ENCODE measurements at places on chromosomes 2 and 18.

- peak; percentile 81 for DNase-seq
Observed at GRCh38 chr2:20196657-20197161, 28.2 kb downstream of the SDC1 start.

GRCh38 chr2:29765721-29766120 lies 155.7 kb downstream of the ALK start:
- no peak for DNase-seq

DNA sequence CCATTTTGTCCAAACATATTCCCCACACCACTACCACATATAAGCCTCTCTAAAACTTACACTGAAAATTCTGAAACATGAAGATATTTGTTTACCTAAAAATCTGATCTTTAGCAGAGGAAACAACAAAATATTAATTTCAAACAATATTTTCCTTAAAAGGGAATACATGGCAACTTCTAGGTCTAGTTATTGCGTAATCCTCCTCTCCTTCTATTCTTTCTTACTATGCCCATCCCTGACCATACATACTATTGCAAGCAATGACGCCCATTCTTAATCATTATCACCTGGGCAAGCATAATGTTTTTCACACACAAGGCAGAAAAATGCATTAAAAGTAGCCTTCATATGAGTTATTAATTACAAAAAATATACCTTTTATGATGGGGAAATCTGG lies 372.6 kb downstream of the ZEB2 start:
- DNase-seq: no peak

- DNase-seq: no peak
Observed at GRCh38 chr2:11100130-11100529, 55.1 kb upstream of the SLC66A3 start.

DNA sequence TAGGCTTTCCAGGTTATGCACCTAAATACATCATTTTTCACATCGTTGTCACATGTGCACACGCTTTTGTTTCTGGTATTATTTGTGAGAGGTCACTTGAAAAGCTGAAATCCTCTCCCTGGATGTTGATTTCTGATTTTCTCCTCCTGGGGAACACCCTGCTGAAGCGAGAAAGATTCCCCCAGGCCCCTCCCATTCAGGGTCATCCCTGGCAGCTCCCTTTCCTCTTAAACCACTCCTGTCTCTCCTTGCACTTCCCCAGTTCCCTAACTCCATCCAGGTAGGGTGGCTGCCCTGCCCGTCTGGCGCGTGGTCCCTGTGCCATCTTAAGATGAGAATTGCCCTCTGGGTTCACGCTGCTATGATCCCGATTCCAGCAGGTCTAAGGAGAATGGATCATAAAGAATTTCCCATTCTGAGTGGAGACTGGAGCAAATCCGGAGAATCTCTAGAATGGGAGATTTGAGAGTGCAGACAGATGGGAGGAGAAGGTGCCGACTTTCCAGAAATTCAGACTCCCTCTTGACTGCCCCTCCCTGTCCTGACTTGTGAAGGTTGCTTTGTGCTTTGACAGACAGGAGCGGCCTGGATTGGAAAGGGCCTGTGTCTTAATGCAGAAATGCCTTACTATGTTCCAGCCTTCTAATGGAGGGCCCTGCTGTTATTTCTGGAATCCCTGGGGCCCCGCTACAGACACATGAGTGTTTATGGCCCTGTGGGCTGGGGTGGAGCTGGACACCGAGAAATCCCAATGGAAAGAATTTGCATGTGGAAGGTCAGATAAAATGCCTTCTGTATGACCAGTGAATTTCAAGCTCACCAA lies 1.3 kb upstream of the YWHAQ start:
- no peak for DNase-seq

DNA sequence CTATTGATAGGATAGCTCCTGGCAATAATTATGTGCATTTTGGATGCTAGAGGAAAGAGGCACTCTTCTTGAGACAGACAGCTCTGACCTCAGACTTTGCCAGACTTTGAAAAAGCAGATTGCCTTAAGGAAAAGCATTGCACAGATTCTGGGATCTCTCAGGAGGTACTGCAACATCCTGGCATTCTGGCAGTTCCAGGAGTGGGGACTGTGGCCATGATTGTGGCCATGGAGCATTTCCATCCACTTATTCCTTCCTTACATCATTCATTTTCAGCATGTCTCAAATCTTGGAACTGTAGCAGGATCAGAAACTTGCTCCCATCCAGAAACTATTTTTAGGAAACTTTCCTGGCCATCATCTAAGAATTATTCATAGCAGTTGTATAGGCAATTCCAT lies 144.9 kb upstream of the FOSL2 start:
- no peak for DNase-seq

DNA sequence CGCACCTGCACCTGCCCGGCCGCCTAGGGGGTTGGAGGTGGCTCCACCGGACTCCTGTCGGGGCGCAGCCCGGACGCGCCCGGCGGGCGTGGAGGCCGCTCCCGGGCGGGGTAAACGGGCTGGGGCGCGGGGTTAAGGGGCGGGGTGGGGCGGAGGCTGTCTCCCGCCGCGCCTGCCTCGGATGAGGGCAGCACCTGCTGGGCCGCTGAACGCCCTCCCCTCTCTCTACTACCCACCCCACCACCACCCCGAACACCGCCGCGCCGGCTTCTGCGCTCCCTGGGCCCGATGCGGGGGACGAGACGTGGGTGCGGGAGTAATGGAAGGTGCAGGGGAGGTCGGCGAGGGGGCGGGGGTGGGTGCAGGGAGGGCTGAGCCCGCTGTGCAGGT lies 224.8 kb upstream of the ID2 start:
- DNase-seq: peak; percentile 5

- DNase-seq: no peak
Observed at GRCh38 chr2:45083175-45083574, 73.9 kb upstream of the SIX2 start.

DNA sequence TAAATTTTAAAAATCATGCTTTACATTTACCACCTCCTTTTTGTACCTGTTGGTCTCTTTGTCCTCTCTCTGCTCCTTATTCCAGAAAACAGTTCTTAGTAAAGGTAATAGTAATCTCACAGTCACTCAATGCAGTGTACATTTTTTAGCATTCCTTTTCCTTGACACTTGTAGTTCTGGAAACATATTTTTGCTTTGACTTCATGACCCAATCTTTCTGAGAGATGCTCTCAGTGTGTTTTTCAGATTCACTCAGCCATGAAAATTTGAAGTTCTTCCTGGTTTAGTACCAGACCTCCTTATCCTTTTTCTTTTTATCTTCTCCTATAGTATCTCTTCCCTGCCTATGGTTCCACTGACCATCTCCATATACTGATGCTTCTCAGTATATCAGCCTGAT lies 747.5 kb upstream of the ZEB2 start:
- no peak for DNase-seq

GRCh38 chr18:7815787-7816186 lies 248.7 kb downstream of the PTPRM start:
- no peak for DNase-seq

- DNase-seq: no peak
Observed at GRCh38 chr2:65368468-65368867, 63.9 kb downstream of the SPRED2 start.

DNA sequence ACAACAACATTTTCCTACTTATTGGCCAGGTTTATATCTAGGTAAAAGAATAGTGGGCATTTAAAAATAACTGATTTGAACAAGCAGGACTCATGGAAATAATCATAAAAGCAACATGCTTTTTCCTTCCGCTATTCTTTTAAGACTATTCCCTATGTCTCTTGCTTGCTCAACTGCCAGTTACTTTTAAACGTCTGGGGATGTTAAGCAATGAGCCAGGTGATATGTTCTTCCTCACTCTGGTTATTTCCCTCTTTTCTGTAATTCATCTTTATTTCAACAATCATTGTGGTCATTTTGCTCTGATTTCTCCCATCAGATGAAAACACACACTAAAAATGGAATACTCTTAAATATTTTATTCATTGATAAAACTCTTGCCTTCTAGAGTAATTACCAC lies 33.4 kb upstream of the SLC8A1 start:
- DNase-seq: no peak

- DNase-seq: no peak
Observed at GRCh38 chr2:227301523-227301922, 23.5 kb upstream of the MFF start.

DNA sequence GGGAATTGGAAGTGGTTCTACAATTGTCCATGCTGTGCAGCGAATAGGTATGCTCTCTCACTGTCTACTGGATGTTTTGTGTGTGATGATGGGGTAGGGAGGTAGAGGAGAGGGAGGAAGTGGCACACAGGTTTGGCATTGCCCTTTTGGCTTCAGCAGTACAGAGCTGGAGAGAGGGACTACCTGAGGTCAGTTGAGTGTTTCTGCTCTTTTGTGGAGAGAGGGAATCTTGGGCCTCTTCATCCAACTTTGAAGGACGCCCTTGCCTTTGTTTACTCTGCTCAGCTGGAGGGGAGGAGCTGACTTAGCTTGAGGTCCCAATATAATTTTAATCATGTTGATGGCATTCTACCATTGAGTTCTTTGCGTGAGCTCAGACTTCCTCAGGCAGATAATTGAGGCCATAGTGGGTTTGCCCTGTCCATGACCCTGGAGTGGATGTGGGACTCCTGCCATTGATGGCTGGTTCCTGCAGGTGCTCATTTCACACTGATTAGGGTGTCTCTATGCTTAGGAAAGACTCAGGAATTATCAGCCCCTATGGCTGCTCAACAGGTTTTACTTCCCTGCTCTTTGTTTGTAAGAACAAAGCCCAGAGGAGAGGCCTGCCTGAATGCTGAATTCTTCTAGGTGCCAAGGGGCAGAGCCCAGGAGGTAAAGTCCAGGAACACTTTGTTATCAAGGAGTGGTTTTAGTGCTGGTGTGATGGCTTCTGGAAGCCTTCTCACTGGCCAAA lies 7.2 kb downstream of the RPIA start:
- DNase-seq: no peak

DNA sequence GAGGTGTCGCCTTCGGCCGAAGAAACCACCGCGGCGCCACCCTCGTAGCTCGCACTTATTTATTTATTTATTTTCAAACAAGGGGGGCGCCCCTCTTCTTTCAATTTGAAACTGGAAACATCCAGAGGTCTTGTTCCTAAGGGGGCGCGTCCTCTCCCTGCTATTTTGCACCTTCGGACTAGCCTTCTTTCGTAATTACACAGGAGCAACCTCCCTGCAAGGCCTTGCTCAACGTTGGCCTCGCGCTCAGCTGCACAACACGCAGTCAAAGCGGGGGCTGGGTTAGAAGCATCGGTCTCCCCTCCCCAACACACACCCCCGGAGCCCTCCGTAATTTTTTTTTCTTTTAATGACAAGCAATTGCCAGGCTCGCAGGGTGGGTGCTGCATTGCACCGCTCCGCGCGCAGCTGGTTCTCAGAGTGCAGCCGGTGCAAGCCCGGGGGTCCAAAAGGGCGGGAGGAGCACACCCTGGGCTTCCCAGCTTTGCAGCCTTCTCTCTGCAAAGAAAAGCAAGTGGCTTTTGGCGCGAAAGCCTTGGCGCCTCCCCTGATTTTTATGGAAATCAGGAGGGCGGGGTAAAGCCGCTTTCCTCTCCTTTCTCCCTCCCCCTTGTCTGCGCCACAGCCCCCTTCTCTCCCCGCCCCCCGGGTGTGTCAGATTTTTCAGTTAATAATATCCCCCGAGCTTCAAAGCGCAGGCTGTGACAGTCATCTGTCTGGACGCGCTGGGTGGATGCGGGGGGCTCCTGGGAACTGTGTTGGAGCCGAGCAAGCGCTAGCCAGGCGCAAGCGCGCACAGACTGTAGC lies at the start of gene MYCN:
Gene MYCN, plus strand, starts transcription at position 697 of the 807 bp plus-strand sequence. CDS start 1,515 bp downstream, outside the sequence.
- peak; percentile 64 for DNase-seq

DNA sequence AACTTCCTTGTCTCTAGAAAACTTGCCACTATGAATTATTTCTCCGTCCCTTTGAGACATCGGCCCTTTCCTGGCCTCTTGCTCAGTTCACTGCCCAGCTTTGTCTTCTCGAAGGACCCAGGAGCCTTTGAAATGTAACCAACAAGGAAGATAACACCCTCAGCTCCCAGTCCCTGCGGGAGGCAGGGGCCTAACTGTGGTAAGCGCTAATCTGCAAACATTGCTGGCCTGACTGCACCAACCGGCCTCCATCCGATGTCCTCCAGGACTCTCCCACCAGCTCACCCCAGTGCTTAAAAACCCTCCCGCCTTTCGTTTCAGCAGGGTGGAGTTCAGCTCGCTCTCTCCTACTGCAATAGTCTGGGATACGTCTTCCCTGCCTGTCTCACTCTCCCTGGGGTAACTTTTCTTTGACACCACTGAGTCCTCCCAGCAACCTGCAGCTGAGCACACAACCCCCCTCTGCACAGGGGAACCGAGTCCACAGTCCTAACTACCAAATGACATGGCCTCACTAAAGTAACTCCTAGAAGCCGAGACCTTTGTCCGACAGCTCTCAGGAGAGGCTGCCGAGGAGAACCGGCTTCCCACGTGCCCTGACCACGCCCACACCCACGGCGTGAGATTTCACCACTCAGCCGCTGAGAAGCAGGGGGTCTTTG lies 76.1 kb downstream of the MBP start:
- DNase-seq: no peak

GRCh38 chr18:77118256-77119090 lies 14.1 kb downstream of the MBP start:
- DNase-seq: no peak

DNA sequence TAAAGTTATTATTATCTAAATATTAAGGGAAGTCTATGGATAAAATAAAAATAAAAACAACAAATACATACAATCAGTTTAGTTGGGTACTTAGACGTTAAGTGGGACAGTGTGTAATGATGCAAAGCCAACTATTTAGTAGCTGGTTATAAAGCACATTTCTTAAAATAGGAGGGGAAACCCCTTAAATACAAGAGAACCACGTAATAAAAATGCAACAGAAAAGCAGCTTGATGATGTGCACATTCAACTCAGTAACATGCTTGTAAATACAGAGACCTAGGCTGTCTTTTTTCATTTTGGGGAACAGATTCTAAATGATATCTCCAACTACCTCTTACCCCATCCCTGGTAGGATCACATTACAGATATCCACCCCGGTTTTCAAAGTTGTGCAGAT lies 134.3 kb upstream of the AQP4 start:
- no peak for DNase-seq

GRCh38 chr18:51191128-51191717 lies 6.3 kb downstream of the MEX3C start:
- DNase-seq: no peak

DNA sequence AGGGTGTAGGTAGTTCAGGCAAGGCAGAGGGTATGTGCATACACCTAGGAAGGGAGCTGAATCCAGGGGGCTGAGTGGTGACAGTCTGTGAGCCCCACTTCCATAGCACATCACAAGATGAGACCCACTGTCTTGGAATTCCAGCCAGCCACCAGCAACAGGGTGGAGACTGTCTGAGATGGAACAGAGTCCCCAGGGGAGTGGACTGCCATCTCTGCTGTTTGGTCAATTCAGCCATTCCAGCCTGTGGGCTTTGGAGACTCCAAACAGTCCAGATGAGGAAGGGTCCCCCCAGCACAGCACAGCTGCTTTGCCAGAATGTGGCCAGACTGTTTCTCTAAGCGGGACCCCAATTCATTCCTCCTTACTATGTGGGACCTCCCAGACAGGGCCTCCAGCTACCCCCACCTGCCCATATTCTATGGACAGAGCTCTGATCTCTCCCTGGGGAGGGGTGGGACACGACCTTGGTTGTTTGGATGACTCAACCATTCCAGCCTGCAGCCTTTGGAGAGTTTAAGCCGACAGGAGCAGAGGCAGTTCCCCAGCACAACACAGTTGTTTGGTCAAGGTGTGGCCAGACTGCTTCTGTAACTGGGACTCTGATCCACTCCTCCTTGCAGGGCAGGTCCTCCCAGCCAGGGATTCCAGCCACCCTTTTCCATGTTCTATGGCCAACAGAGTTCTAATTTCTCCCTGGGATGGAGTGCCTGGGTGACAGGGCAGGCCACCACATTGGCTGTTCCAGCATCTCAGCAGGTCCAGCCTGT lies 178.0 kb downstream of the RND3 start:
- no peak for DNase-seq

- peak; percentile 56 for DNase-seq
Observed at GRCh38 chr2:38528008-38528442, 74.7 kb downstream of the HNRNPLL start.
